Brain (organoid and tissue), 16 donors: ENCODE measurements at places on chromosomes 3 and 15.

DNA sequence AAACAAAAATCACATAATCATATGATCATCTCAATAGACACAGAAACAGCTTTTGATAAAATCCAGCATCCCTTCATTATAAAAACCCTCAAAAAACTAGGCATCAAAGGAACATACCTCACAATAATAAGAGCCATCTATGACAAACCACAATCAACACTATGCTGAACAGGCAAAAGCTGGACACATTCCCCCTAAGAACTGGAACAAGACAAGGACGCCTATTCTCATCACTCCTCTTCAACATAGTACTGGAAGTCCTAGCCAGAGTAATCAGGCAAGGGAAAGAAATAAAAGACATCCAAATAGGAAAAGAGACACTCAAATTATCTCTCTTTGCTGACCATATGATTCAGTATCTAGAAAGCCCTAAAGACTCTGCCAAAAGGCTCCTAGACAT lies 54.9 kb upstream of the SLC12A8 start:
- no peak for DNase-seq

GRCh38 chr3:120057626-120058025 lies 36.6 kb downstream of the GSK3B start:
- DNase-seq: no peak

DNA sequence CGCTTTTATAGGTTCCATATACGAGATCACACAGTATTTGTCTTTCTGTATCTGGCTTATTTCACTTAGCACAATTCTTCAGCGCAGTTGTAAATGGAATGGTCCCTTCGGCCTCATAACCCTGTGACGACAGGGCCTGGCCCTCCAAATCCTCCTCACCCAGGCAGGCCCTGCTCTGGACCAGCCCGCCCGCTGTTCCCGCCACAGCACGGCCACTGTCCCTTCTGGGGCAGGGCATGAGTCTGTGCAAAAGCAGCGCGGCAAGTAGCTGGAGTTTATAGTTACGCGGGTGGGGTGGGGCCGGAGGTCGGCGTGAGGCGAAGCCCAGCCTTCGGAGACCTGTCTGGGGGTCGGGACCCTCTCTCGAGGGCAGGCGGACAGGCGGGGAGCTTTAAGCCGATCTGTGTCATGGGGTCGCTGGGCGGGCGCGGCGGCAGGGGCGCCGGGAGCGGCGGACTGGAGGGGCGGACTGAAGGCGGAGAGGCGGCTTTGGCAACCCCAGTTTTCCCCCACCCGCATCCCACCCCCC lies 543 bp downstream of the ARPIN start:
- peak; percentile 43 for DNase-seq

DNA sequence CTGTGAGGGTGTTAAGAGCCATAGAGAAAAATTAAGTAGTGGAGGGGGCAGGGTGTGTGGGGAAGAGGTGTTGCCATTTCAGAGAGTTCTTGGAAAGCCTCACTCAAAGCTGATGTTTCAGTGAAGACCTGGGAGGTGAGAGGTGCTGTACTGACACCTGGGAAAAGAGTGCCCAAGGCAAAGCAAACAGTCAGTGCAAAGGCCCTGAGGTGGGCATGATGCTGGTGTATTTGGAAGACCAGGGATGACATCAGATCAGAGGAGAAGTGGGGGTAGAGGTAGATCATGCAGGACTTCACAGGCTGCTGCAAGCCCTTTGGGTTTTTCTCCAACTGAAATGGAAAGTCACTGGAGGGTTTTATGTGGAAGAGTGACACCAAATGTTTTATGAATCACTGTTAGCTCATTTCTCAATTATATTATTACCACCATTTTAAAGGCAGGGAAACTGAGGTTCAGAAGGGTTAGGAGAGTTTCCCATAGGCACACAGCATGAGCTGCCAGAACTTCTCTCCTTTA lies 42.8 kb upstream of the SMAD3 start:
- DNase-seq: no peak

- no peak for DNase-seq
Observed at GRCh38 chr15:90819390-90819789, 49.0 kb upstream of the FURIN start.

- DNase-seq: peak; percentile 58
Observed at GRCh38 chr15:64695561-64695992, 79.8 kb downstream of the RBPMS2 start.

GRCh38 chr3:66139415-66139814 lies 81.4 kb upstream of the SLC25A26 start:
- no peak for DNase-seq

DNA sequence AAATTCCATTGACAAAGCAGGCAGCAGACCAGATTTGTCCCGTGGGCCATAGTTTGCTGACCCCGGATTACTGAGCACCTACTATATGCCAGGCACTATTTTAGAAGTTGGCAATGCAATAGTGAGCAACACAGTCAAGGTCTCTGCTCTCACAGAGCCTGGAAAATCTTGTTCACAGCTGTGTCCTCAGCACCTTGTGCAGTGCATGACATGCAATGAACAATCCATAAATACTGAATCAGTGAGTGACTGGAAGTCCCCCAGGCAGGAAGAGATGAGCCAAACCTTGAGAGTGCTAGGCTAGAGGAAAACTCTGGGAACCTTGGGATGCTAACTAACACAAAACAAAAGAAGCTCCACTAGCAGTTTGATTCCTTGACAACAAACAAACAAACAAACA lies 14.4 kb downstream of the TM4SF1 start:
- no peak for DNase-seq

DNA sequence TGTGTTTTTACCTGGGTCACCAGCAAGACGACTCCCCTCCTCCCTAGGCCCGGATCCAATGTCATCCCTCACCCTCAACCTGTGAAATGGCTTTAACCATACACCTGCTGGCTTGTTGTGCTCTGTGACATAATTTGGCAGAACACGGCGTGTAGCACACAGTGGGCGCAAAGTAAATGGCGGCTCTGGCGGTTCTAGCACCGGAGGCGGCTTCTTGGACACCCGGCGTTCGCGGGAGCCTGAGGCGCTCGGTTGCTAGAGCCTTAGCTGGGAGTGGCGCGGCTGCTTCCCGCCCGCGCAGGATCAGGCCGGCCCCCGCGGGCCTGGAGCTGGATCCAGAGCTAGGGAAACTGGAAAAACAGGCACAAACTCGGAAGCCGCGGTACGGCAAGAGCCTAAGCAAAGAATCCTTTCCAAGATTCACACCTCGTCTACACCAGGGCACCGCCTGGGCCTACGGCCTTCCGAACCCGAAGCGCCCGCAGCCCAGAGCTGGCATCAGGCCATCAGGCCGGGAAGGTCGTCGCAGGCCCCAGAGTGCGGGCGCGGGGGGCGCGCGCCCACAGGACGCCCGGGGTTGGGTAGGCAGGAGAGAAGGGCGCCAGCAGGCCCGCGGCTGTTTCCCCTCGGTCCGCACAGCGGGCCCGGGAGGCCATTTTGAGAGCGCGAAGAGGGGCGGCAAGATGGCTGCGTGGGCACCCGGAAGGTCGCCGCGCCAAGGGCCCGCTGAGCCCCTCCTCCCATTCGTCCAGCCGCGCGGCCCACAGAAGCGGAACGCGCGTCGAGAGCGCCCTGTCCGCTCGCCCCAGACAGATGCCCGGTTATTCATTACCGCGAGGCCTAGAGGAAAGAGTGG lies 43.9 kb upstream of the POLG start:
- DNase-seq: peak; percentile 65

DNA sequence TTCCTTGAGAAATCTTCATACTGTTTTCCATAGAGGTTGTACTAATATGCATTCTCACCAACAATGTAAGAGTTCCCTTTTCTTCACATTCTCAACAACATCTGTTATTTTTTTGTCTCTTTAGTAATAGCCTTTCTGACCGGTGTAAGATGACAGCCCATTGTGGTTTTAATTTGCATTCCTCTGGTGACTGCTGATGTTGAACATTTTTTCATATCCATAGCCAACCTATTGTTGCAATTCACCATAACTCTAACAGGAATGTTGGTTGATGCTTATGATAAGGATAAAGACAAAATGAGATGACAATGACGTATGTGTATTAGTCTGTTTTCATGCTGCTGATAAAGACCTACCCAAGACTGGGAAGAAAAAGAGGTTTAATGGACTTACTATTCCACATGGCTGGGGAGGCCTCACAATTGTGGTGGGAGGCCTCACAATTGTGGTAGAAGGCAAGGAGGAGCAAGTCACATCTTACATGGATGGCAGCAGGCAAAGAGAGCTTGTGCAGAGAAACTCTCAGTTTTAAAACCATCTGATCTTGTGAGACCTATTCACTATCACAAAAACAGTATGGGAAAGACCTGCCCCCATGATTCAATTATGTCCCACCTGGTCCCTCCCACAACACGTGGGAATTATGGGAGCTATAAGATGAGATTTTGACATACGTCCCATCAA lies 37.6 kb upstream of the RHCG start:
- no peak for DNase-seq

DNA sequence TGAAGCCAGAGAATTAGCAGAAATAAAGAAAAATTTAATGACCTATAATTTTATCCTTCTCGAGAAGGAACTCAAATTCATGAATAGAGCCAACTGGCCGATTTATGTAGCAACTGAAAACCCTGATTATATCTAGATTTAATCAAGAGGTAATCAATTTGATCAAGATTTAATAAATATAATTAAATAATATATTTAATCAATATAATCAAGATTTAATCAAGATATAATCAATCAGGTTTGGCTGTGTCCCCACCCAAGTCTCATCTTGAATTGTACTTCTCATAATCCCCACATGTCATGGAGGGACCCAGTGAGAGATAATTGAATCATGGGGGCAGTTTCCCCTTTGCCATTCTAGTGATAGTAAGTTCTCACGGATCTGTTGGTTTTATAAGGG lies 181.2 kb upstream of the CDIN1 start:
- no peak for DNase-seq

DNA sequence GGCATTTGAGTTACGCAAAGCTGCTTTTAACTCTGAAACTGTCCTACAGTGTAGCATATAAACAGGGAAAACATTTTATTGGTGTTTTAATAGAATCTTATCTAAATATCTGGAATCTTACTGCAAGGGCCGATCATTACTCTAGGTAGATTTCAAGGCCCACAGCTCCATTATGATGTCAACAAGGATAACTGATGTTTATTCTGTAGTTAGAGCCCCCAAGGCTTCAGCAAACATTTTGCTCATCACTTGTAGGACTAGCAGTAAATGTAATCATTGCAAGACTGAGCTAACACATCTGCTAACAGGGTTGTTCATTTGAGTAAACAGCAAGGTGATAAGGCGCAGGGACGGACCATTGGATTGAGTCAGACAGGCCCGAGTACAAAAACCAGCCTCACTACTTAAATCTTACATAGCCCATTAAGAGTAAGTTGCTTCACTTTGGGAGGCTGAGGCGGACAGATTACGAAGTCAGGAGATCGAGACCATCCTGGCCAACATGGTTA lies 332.5 kb upstream of the TPRG1 start:
- DNase-seq: no peak

DNA sequence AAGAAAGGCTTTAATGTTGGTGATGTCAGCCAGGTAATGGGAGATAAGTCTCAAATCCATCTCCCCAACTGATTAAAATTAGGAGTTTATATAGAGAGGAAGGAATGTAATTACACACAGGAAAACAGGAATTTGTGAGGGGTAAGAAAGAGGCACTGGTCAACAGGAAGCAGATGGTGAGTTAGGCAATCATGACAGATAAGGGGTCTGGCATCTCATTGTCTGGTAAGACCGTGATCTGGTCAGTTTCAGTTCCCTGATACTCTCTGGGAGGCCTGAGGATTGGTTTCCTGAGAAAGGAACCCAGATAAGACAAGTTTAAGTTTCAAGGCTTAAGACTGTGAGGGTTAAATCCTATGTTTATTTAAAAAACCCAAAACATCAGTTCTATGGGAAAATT lies 414.7 kb upstream of the ARRDC4 start:
- DNase-seq: no peak
